Stimulated activated CD8-positive, alpha-beta memory T cell treated with anti-CD3 and anti-CD28 coated beads, Interleukin-15, amount 100 ng/mL, for 24 hours (primary cell): ENCODE measurements at places on chromosomes 11 and 22.

GRCh38 chr22:38186429-38186828 lies 4.8 kb upstream of the PLA2G6 start:
- DNase-seq: no peak

DNA sequence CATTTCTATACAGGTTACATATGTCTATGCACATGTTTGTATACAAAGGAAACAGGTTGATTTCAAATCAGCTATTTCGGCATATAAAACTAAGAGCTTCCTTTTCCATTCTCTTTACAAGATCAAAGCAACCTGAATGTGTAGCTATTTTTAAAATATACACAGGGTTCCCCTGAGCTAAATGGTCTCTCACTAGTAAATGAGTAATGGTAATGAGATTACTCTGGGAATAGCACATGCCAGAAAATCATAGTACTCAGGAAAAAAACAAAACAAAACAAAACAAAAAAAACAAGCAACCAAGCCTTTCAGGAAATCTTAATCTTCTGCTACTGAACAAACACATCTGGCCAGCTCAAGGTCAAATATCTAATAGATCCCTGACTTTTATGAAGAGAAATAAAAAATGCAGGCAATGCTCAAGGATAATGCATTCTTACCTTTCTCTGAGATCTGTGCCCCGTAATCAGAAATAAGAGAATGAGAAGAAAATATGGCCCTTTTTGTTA lies 156.6 kb upstream of the POU2AF2 start:
- no peak for DNase-seq

DNA sequence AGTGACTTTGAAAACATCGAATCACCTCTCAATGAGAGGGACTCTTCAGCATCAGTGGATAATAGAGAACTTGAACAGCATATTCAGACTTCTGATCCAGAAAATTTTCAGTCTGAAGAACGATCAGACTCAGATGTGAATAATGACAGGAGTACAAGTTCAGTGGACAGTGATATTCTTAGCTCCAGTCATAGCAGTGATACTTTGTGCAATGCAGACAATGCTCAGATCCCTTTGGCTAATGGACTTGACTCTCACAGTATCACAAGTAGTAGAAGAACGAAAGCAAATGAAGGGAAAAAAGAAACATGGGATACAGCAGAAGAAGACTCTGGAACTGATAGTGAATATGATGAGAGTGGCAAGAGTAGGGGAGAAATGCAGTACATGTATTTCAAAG lies 65.8 kb downstream of the DKK3 start:
- no peak for DNase-seq

DNA sequence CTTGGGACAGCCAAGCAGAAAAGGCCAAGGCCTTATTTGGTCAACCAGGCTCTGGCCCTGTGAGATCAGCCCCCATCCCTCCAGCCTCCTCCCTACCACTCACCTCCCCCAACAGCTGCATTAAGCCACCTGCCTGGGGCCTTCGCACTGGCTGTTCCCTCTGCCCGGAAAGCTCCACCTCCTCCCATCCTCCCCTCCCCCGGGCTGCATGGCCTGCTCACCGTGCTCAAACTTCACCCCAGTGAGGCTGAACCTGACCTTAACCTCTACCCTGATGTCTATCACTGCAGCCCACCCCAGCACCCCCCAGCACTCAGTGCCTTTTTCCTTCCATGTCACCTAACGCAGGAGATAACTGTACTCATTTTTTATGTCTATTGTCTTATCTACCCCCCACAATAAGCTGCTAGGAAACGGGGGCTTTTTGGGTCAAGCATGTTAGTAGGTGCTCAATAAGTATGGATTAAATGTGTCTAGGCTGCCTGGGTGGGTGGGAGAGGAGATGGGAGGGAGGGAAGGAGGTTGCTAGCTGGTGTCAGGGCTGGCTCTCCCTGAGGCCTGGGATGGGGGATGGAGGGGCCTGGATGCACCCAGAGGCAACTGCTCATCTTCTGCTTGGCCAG lies 912 bp downstream of the PTPRCAP start:
- DNase-seq: no peak

- no peak for DNase-seq
These were observed 8.2 kb upstream of the SYT8 start for GRCh38 chr11:1826552-1827094.
